ENCODE measurements at places on chromosomes 3 and 15.

GRCh38 chr15:56042031-56042430 lies 48.6 kb upstream of the NEDD4 start:
- no peak for DNase-seq
- H3K36me3 ChIP-seq: no peaks in the 10 kb centered on the region
- H3K4me3 ChIP-seq: no peak overlapping the region
- no peaks in the 10 kb centered on the region for H3K4me1 ChIP-seq

DNA sequence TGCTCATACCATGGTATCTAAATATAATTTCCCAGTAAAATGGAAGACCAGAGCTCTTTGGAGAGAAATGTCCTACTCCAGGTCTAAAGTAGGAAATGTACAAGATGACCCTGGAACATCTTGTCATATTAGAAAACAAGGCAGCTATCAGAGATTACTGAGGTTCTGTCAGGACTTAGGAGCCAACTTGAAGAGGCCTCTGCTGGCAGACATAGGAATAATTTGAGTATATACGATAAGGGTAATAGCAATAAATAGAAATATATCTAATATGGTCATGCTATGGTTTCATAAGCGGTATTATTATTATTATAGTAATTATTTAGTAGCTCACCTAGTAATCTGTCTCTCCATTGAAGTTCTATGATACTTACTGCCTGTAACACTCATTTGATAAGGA lies 224.2 kb downstream of the SOX2 start:
- no peak overlapping the region for H3K4me3 ChIP-seq
- no peak overlapping the region for H3K27ac ChIP-seq
- H3K4me1 ChIP-seq: no peaks in the 10 kb centered on the region
- H3K27me3 ChIP-seq: no peaks in the 10 kb centered on the region

GRCh38 chr3:61985020-61985419 lies 388.3 kb downstream of the FEZF2 start:
- H3K27ac ChIP-seq: no peak overlapping the region
- no peaks in the 10 kb centered on the region for H3K27me3 ChIP-seq
- H3K36me3 ChIP-seq: no peaks in the 10 kb centered on the region
- H3K4me1 ChIP-seq: peaks cover 2% of the 10 kb centered on the region
- H3K4me3 ChIP-seq: no peak overlapping the region
- no peak for DNase-seq

DNA sequence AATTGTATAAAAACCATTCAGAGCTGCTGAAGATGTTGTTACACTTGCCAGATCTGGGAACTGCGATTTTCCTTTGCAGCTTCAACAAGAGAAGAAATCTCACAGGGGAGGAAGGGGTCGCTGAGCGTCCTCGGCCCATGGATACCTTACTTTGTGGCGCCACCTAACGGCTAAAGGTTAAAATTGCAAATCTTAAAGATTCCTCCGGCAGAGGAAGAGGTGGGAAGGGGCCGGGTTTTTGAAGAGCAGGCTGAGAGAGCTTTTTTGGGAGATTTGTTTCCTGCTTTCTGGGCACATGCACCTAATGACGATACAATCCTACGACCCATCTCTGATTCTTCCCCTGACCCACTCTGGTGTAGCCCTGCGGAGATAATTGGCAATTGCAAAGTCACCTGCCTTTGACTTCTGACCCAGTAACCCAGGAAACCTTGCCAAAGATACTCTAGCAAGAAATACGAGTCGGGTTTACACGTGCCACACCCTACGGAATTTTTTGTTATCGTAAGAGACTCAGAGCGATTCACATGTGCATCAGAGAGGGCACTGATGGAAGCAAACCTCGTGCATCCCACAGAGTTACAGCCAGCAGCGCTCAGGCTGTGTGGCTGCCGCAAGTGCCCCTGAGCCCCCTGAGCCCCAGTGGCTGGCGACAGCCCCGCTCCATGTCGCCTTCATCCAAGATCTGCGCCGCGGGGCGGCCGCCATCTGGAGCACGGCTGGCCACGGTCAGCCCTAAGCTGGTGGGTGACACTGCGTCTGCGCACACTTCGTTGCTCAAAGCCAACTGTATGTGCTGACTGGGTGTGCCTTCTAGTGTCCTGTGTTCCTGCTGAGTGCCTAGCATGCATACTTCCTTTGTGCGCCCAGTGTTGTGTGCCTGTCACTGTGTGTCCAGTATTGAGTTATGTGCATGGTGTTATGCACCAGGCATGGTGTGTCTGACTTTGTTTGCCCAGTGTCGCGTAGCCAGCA lies 55.2 kb upstream of the CHRNA7 start:
- no peak overlapping the region for H3K27ac ChIP-seq
- DNase-seq: no peak
- H3K36me3 ChIP-seq: no peaks in the 10 kb centered on the region
- peaks cover 16% of the 10 kb centered on the region for H3K27me3 ChIP-seq
- H3K4me3 ChIP-seq: no peak overlapping the region
- peaks cover 9% of the 10 kb centered on the region for H3K4me1 ChIP-seq

- H3K27me3 ChIP-seq: no peaks in the 10 kb centered on the region
- no peak overlapping the region for H3K4me3 ChIP-seq
- H3K27ac ChIP-seq: no peak overlapping the region
- DNase-seq: no peak
- no peaks in the 10 kb centered on the region for H3K4me1 ChIP-seq
These were observed 765.3 kb downstream of the TBL1XR1 start for GRCh38 chr3:176431991-176432390.

- H3K36me3 ChIP-seq: no peaks in the 10 kb centered on the region
- no peak for DNase-seq
- H3K27me3 ChIP-seq: peaks cover 33% of the 10 kb centered on the region
These were observed 1.9 kb upstream of the VWA5B2 start for GRCh38 chr3:184227481-184227935.

DNA sequence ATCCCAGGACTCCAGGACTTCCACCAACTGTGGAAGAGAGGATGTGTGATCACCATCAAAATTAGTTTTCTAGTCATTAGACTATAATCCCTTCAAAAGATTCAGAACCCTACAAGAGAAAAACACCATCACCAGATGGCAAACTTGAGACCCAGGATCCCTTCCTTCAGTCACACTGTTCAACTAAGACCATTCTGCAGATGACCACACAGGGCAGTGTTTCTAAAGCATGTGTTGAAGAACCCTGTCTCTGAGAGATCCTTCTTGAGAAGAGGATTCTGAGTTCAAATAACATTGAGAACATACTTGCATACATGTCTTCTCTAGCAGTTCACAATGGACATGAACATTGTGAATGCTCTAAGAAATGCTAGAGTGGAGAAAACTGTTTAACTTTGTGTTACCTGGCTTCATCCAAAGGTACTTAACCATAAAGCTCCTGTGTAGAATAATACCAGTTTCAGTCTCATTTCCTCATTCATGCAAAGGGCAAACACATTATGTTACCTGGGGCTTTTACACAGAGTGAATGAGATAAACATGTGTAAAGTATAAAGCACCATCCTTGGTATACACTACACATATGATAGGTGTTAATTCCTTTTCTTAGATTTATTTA lies 2.4 kb upstream of the ADGRG7 start:
- no peak overlapping the region for H3K4me3 ChIP-seq
- H3K4me1 ChIP-seq: no peaks in the 10 kb centered on the region
- no peak for DNase-seq
- H3K36me3 ChIP-seq: no peaks in the 10 kb centered on the region
- H3K27me3 ChIP-seq: no peaks in the 10 kb centered on the region
- H3K27ac ChIP-seq: no peak overlapping the region

DNA sequence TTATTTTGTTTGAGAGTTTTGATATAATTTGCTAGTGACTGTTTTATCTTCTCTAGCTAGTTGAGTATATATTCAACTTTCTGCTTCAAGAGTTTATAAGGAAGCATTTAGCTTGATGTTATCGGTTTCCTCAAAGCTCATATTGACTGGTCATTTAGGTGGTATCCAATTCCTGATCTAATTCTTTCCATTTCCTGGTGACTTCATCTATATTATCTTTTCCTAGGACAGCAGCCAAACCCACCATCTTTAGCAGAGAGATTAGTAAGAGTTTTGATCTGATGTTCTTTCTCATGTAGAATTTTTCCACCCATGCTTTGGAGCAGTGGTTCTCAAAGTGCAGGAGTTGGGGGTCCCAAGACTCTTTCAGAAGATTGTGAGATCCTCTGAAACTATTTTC lies 148.6 kb upstream of the STT3B start:
- H3K27me3 ChIP-seq: no peaks in the 10 kb centered on the region
- DNase-seq: no peak
- H3K4me1 ChIP-seq: no peaks in the 10 kb centered on the region
- no peaks in the 10 kb centered on the region for H3K36me3 ChIP-seq

DNA sequence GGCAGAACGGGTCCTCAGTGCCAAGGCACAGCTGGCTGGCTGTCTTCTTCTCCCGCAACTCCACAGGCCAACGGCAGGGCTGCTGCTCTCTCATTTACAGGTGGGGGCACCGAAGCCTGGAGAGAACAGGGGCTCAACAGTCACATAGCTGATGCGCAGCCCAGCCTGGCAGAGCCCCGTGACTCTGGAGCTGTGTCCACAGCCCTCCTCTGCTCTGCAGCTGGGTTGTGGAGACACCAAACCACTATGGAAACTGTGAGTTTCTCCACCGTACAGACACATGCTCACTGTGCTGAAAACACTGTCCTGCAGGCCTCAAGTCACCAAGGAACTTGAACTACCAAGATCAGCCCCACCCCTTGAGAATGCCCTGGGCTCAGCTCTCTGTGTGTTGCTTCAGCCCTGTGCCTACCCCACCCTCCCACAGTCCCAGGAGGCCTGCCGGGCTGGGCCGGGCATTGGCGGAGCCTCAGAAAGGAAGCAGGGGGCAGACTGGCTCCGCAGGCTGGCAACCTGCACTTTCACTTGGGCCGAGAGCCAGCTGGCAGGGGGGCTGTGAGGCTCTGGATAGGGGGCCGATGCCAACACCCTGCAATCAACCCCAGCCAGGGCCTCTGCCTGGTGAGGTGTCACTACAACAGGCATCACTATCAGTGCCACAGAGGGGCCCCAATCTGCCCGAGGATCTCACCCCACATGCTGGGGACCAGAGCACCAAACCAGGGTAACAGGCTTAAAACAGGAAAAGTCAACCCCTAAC lies 113.7 kb upstream of the RPL32 start:
- H3K27ac ChIP-seq: peak overlapping the region; percentile 81
- H3K4me1 ChIP-seq: peaks cover 85% of the 10 kb centered on the region
- peak; percentile 84 for DNase-seq
- no peaks in the 10 kb centered on the region for H3K36me3 ChIP-seq
- H3K27me3 ChIP-seq: no peaks in the 10 kb centered on the region

GRCh38 chr3:17844236-17844635 lies 101.8 kb upstream of the TBC1D5 start:
- no peaks in the 10 kb centered on the region for H3K4me1 ChIP-seq
- no peak for DNase-seq
- no peaks in the 10 kb centered on the region for H3K36me3 ChIP-seq

Measured in gastrocnemius medialis (tissue), 4 donors.